ENCODE measurements at places on chromosomes 6 and 20.
A peak's percentile ranks its signal among the peaks of the same experiment; 100 is the strongest.

GRCh38 chr6:34546551-34547321 lies 9.4 kb downstream of the SPDEF start:
- no peak for DNase-seq

- DNase-seq: no peak
Measured at GRCh38 chr6:115362234-115362633, 698.5 kb downstream of the FRK start.

DNA sequence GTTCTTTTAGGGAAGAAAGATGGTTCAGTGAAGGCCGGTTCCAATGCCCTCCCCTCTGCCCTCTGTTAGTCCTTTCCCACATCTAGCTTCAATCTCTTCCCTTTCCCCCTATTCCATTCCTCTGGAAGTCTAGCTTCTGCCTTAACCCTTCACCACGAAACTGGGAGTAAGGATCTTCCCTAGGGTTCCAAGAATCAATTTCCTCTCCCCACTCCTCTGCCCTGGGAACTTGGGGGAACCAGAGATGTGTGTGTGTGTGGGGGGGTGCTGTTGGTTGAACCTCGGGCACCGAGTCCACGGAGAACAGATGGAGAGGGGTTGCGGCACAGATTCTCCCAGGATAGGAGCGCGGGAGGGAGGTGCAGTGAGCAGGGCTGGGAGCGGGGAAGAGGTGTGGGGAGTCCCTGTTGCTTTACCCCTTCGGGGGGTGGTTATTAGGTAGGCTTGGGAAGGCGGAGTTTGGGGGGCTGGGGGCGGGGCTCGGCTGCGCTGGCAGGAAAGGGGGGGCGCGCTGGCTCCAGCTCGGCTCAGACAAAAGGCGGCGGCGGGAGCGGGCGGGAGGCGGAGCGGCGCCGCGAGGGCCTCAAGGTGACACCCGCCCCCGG lies at the start of gene TMEM151B:
Gene TMEM151B, plus strand, starts transcription at position 530 of the 605 bp plus-strand sequence. CDS start 293 bp downstream, outside the sequence.
- no peak for DNase-seq

DNA sequence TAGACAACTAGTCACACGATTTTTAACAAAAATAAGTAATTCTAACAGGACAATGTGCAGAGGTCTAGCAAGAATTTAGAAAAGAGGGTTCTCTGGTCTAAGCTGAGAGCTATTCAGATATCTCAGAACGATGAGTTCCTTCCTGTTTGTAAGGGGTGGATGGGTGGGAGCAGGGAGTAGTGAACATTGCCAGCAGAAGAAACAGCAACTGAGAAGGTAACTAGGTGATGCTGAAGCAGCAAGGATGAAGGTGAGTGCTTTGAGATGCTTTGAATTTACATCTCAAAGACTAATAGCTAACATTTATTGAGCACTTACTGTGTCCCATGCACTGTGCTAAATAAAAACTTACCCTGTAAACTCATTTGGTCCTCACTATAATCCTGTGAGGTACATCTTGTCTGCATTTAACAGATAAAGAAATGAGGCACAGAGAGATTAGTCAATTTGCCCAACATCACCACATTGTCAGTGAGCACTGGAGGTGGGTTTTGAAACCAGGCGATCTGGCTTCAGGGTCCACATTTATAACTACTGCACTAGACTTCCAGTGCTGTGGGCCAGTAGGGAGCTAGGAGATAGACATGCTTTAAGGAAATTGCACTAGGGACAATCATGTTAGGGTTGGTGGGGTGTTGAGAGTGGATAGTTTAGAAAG lies 15.7 kb downstream of the BRD2 start:
- no peak for DNase-seq

DNA sequence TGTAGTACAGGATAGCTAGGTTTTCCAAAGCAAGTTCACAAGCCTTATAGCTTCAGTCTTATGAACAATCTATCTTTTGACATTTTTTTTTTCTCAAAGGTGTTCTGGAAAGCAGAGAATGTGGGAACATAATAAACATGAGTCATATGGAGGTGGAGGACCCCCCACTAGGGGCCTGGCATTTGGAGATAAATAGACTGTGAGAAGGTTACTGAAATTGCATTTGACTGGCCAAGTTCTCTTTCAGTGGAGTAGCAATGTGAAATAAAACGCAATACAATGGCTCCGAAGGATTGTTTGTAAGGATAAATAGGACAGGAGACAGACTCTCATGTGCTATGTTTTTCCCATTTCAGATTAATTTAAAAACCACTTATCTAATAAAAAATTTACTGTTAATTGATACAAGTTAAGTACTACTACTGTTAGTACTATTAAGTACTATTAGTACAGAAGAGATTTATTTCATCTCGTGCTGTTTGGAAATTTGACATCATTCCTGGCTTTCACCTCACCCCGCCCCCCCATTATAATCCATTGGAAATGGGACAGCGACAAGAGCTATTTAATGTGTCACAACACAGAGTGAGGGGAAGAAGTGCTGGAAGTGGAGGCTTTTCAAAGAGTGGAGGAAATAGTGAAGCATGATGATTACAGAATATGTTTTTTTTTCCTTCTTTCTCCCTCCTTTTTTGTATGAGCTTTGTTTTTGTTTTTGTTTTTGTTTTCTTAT lies 122.6 kb upstream of the ID4 start:
- DNase-seq: no peak

GRCh38 chr6:41182069-41183034 lies 18.6 kb downstream of the TREML2 start:
- DNase-seq: peak; percentile 13

DNA sequence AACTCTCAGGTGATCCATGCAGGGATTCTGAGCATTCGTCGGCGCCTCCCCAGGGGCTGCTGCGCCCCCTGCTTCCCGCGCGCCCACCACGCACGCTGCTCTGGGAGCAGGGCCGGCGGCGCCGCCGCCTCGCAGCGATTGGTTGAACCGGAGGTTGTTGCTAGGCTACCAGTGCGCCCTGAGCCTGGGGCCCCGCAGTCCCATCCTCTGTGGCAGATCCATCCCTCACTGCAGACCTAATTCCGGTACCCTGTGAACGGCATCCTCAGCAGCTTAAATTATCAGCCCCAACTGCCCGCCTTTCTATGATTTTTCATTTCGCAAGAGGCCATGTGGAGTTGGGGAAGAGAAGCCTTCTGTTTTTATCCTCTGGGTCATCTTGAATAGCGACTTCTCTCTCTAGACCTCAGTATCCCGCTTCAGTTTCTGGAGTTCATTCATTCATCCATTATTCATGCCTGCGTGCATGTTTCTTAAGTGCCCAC lies 15.4 kb downstream of the PNPLA1 start:
- DNase-seq: no peak

- DNase-seq: no peak
Measured at GRCh38 chr6:99148111-99148510, 200.4 kb upstream of the FBXL4 start.

DNA sequence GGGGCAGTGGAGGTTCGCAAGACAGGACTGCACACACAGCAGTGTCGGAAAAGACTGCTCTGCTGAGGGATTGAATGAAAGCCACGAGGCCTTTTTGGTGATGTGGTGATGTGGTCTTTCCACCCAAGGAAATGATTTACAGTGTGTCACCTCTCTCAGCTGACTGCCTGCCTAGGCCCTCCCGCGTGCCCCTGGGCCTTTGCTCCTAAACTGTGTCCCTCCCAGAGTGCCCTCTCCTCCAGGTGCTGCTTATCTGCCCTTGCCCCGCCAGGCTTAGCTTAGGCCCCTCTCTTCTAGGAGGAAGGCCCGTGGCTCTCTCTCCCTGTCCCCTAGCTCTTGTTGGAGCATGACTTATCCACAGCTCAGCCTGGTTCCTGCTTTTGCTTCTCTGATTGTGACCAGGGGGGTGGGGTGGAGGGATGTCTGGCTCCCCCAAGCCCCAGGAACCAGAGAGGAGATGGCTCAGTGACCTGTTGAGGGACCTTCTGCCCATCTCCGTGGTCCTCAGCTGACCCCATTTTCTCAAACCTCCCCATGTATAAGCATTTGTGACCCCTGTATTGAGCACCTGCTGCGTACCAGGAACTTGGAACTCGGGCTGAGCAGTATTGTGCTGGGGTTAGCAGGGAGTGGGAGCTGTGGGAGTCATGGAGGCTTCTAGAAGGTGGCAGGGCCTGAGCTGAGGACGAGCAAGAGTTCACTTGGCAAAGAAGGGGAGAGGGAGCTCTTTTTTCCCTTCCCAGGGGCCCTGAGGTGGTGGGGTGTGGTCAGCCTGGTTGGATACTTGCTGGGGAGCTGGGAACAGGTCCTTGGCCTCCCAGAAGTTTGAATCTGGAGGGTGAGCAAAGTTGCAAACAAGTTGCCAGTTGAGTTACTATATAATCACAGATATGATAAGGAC lies 2.2 kb downstream of the SRC start:
- no peak for DNase-seq

GRCh38 chr6:147508866-147509608 lies 547 bp downstream of the SAMD5 start:
- DNase-seq: no peak

GRCh38 chr6:4929097-4929718 lies 74.6 kb downstream of the RPP40 start:
- DNase-seq: no peak

- DNase-seq: no peak
Measured at GRCh38 chr20:23248461-23248882, 102.1 kb upstream of the NXT1 start.

- no peak for DNase-seq
Measured at GRCh38 chr6:148513145-148514071, 170.8 kb downstream of the SASH1 start.

DNA sequence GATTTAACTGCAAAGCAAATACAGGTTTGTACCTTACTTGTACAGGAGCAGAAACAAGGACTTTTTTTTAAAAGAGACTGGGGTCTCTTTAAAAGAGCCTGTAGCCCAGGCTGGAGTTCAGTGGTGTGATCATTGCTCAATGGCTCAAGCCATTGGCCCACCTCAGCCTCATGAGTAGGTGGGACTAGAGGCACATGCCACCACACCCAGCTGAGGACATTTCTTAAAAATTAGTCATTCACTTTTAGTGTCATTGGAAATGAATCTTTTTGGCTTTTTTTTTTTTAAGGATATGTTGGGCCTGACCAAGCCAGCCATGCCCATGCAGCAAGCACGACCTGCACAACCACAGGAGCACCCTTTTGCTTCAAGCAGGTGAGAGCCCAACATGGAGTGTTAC lies 16.9 kb downstream of the SEC23B start:
- DNase-seq: no peak

GRCh38 chr6:17577059-17577458 lies 23.0 kb upstream of the FAM8A1 start:
- DNase-seq: no peak

GRCh38 chr20:4234128-4234527 lies 218.8 kb upstream of the RNF24 start:
- no peak for DNase-seq

DNA sequence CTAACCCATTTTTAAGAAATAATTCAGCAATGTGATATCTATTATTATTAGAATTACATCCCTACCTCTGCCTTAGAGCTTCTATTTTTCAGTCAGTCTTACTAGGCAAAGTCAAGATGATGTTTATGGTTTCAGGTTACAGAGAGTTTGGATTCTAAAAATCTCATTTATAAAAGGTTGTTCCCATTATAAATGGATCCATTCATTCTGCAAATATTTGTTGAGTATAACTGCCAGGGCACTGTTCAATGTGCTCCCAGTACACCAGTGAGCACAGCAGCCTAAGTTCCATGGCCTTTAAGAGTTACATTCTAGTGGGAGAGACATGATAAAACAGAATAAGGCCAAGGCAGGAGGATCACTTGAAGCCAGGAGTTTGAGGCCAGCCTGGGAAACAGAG lies 75.9 kb upstream of the EYA4 start:
- no peak for DNase-seq

DNA sequence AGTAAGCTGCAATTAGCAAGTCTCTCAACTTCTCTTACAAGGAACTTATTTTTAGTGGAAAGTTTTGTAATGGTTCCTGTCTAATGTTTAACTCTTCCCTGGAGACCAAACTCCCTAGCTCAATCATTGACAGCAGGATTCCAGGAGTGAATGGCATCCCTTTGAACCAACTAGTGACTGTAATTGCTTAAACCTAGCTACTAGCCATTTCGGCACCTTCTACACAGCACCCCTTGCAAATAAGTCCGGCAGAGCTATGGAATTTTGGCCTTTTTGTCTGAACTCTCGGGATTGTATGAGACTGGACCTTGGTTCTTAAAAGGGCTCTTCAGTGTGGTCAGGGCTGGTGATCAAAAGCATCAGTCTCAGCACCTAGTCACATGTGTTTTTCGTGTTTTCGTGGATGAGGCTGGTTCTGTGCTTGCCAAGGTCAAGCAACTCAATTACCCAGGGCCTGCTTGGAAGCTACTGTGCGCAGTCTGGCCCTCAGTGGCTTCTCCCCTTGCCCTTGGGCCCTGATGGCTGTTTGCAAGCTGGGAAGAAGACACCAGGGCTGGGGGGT lies 135.3 kb upstream of the NEDD9 start:
- no peak for DNase-seq

- no peak for DNase-seq
Measured at GRCh38 chr6:10414756-10415616, at the start of gene TFAP2A. Gene TFAP2A (minus strand): TSS chr6:10415074. CDS start chr6:10414991, 83 bp downstream.

DNA sequence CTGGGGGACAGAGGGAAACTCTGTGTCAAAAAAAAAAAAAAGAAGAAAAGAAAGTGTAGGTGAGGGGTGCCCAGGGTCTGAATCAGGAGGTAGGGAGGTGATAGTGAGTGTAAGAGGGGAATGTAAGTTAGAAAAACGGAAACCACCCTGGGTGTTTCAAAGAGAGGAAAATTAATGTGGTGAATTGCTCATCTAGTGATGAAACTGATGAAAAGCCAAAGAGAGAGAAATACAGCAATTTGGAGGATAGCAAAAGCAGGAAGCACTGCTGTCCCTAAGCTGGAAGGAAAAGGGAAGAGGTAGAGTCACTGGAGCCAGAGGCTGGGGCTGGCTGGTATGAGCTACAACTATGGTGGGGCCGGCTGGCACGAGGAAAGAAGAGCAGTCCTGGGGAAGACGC lies 85.0 kb upstream of the CEP85L start:
- DNase-seq: no peak

GRCh38 chr6:139447656-139447975 lies 73.2 kb upstream of the CITED2 start:
- no peak for DNase-seq

DNA sequence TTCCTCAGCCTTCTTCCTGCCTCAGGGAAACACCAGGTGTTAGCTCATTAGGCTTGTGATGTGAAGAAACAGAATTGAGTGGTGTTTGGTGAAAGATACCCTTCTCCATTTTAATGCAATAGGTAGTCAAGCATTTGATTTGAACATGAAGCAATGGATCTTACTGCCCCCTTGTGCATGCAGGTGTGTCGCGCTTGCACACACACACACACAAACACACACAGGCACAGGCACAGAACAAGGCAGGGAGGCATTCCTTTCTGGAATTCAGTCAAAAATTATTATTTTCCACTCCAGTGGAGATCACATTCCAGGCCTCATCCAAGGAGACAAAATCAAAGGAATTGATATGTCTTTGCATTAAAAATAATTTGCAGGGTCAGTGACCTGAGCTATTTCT lies 667.0 kb upstream of the MARCKS start:
- no peak for DNase-seq

GRCh38 chr6:95866732-95867131 lies 149.0 kb upstream of the FUT9 start:
- no peak for DNase-seq

DNA sequence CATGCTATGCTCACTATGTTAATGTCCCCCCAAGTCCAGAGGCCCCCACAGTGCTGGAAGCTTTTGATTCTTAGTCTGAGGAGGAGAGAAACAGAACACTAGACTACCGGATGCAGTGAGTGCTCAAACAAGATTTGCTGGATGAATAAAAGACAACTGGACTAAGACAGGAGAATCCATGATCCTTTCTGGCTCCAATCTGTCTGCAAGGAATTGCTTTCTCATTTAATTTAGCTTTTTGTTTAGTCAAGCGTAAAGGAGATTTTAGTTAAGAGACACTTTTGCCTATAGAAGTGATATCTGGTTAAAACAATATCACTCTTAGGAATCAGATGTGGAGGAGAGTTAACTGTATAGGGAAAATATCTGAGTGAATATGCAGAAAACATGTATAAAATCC lies 13.5 kb downstream of the LYRM4 start:
- no peak for DNase-seq
